ENCODE measurements at places on chromosomes 16 and 17. TPM values are rescaled to one million over a fixed set of nuclear protein-coding genes. Genes with fewer than 3 reads are reported as not detected.

- H3K4me3 ChIP-seq, result no peak overlapping the region
- H3K4me1 ChIP-seq, result no peaks in the 10 kb centered on the region
- H3K27ac ChIP-seq, result no peak overlapping the region
- H3K36me3 ChIP-seq, result no peaks in the 10 kb centered on the region
Measured at GRCh38 chr16:88910284-88911135, 44.0 kb upstream of the PABPN1L start.

The TP53TG3 gene
- not detected for total RNA-seq

- H3K36me3 ChIP-seq, result no peaks in the 10 kb centered on the region
- no peaks in the 10 kb centered on the region for H3K27me3 ChIP-seq
- H3K4me3 ChIP-seq, result no peak overlapping the region
Measured at GRCh38 chr16:49158029-49158642, 123.5 kb downstream of the CBLN1 start.

GRCh38 chr17:65900216-65900615 lies 291.7 kb downstream of the CEP112 start:
- DNase-seq, result no peak
- no peaks in the 10 kb centered on the region for H3K27me3 ChIP-seq
- H3K4me1 ChIP-seq, result no peaks in the 10 kb centered on the region
- H3K27ac ChIP-seq, result no peak overlapping the region

The CORO6 gene
- total RNA-seq, result 12.3 TPM

The KRT24 gene
- total RNA-seq, result not detected

DNA sequence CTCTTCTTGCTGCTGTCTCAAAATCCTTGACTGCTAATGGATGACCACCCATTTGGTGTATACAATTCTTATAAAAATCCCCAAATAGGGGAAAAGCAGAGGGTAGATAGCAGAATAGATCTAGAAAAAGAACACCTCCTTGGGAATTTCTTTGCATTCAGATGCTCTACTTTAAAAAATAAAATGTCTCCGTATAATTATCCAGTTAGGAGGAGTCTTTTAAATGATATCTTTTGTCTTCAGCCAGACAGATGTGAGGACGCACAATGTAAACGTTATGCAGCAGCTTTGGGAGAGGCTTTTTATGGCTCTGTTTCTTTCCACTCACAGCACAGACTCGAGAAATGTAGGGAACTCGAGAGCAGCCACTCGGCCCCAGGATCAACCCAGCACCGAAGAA lies 300.2 kb downstream of the IRF8 start:
- no peak overlapping the region for H3K4me3 ChIP-seq
- H3K36me3 ChIP-seq, result no peaks in the 10 kb centered on the region
- H3K27ac ChIP-seq, result no peak overlapping the region
- H3K4me1 ChIP-seq, result no peaks in the 10 kb centered on the region
- no peak for DNase-seq

DNA sequence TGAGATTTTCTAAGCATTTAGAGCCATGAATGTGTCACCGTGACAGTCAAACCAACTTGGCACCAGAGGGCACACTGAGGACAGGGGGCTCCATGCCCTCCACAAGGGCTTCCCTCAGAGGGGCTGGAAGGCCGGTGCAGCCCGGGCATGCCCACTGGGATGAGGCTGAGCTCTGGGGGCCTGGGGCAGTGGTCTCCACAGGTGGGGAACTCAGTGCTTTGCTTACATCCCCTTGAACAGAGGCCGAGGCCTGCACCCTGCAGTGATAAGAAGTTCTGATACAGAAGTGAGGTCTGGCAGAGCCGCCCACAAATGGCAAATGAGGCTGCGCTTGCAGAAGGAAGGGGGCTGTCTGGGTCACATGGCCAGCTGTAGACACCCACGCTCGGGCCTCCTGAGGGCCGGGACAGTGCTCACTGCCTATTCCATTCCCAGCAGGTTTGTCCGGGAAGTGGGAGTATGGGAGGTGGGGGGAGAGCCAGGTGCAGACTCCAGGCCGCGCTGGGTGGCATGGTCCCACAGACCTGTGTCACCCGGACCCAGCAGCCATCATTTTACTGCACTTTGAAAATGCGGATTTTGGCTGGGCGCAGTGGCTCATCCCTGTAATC lies 116.8 kb upstream of the CREBBP start:
- no peak overlapping the region for H3K27ac ChIP-seq
- DNase-seq, result no peak
- H3K4me3 ChIP-seq, result no peak overlapping the region
- H3K4me1 ChIP-seq, result no peaks in the 10 kb centered on the region
- no peaks in the 10 kb centered on the region for H3K36me3 ChIP-seq
- no peaks in the 10 kb centered on the region for H3K27me3 ChIP-seq

GRCh38 chr16:1871974-1872635 lies at the start of gene MEIOB:
MEIOB (minus strand) TSS chr16:1872164; CDS start chr16:1868175, 3,989 bp downstream.
- H3K4me1 ChIP-seq, result no peaks in the 10 kb centered on the region
- no peak within 1 kb of the TSS for H3K4me3 ChIP-seq
- DNase-seq, result no peak
- H3K36me3 ChIP-seq, result no peaks in the 10 kb centered on the region
- H3K27me3 ChIP-seq, result no peaks in the 10 kb centered on the region

DNA sequence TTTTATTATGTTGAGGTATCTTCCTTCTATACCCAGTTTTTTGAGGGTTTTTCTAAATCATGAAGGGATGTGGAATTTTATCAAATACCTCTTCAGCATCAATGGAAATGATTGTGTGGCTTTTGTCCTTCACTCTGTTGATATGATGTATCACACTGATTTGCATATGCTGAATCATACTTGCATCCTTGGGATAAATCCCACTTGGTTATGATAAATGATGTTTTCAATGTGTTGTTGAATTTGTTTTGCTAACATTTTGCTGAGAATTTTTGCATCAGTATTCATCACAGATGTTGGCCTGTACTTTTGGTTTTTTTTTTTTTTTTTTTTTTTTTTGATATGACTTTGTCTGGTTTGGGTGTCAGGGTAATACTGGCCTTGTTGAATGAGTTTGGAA lies 23.1 kb downstream of the CD300LB start:
- H3K27ac ChIP-seq, result no peak overlapping the region
- H3K36me3 ChIP-seq, result no peaks in the 10 kb centered on the region
- H3K4me1 ChIP-seq, result no peaks in the 10 kb centered on the region

- DNase-seq, result peak; percentile 85
- no peak overlapping the region for H3K4me3 ChIP-seq
- no peaks in the 10 kb centered on the region for H3K4me1 ChIP-seq
- H3K27me3 ChIP-seq, result no peaks in the 10 kb centered on the region
- H3K36me3 ChIP-seq, result peaks cover 10% of the 10 kb centered on the region
- no peak overlapping the region for H3K27ac ChIP-seq
Measured at GRCh38 chr17:46940692-46941404, 17.9 kb downstream of the GOSR2 start.

The PRR15L gene
- not detected for total RNA-seq

- DNase-seq, result no peak
- H3K27me3 ChIP-seq, result no peaks in the 10 kb centered on the region
- H3K27ac ChIP-seq, result no peak overlapping the region
- no peaks in the 10 kb centered on the region for H3K4me1 ChIP-seq
- H3K4me3 ChIP-seq, result no peak overlapping the region
- H3K36me3 ChIP-seq, result no peaks in the 10 kb centered on the region
Measured at GRCh38 chr17:69945698-69946185, 129.3 kb upstream of the KCNJ16 start.

DNA sequence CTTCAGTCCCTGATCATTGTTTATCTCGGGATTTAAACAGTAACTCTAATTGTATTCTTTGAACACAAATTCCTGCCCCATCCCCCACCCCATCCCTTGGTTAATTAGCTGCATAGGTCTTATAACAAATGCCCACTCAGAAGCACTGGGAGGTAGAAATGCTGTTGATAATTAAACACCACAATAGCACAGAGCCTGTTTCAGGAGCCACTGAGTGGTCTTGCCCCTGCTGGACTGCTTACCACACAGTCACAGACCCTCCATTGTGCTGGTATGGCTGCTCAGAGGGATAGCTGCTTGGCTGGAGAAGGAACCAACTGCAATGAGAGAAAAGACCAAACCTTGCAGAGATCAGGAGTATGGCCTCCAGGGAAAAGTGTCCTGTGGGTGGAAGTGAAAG lies 214.1 kb downstream of the ANKFN1 start:
- H3K4me1 ChIP-seq, result no peaks in the 10 kb centered on the region
- no peak overlapping the region for H3K27ac ChIP-seq
- H3K27me3 ChIP-seq, result no peaks in the 10 kb centered on the region
- no peak overlapping the region for H3K4me3 ChIP-seq

- no peak for DNase-seq
- no peaks in the 10 kb centered on the region for H3K27me3 ChIP-seq
- no peak overlapping the region for H3K27ac ChIP-seq
- H3K36me3 ChIP-seq, result no peaks in the 10 kb centered on the region
Measured at GRCh38 chr17:68780596-68780995, 174.6 kb downstream of the ABCA8 start.

DNA sequence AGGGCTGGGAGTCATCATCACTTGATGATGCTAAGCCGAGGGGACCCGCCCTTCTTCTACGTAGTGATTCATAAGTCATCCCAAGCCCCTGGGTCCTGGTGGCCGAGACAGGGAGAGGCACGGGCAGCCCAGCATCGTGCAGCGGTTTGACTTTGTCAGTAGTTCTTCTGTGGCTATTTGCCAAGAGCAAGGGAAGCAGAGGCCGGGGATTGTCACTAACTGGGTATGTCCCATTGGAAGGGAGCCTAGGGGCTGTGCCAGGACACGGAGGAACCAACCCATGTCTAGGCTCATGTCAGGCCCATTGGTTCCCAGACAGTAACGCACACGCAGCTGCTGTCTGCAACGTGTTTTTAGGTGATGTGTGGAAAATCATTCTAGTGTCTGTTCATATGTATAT lies 58.5 kb downstream of the ATP2C2 start:
- no peak overlapping the region for H3K4me3 ChIP-seq
- H3K27ac ChIP-seq, result no peak overlapping the region
- H3K36me3 ChIP-seq, result no peaks in the 10 kb centered on the region

- no peaks in the 10 kb centered on the region for H3K27me3 ChIP-seq
- H3K4me3 ChIP-seq, result no peak overlapping the region
- no peak for DNase-seq
- H3K36me3 ChIP-seq, result no peaks in the 10 kb centered on the region
- no peak overlapping the region for H3K27ac ChIP-seq
- no peaks in the 10 kb centered on the region for H3K4me1 ChIP-seq
Measured at GRCh38 chr17:77242118-77242851, 101.5 kb downstream of the SEC14L1 start.

DNA sequence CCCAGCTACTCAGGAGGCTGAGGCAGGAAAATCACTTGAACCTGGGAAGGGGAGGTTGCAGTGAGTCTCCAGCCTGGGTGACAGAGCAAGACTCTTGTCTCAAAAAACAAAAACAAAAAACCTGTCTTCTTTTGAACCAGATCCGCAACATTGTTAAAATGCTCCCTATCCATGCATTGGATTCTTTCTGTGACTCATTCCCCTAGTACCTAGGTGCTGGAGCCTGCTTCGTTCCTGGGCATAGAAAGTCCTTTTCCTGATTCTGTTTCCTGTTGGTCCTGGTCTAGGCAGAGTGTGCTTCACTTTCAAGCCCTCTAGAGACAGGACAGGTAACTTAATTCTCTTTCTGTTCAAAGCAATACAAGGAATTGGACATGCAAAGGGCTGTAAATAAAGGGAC lies 5.2 kb downstream of the EPN2 start:
- no peaks in the 10 kb centered on the region for H3K36me3 ChIP-seq
- H3K4me1 ChIP-seq, result peaks cover 4% of the 10 kb centered on the region
- H3K4me3 ChIP-seq, result no peak overlapping the region
- no peaks in the 10 kb centered on the region for H3K27me3 ChIP-seq
- no peak for DNase-seq

The ORAI3 gene
- 11.8 TPM for total RNA-seq

- H3K27me3 ChIP-seq, result no peaks in the 10 kb centered on the region
- H3K36me3 ChIP-seq, result no peaks in the 10 kb centered on the region
- H3K4me3 ChIP-seq, result no peak overlapping the region
Measured at GRCh38 chr17:46989637-46990431, 10.8 kb upstream of the RPRML start.

The PRSS27 gene
- 1.3 TPM for total RNA-seq

The PHOSPHO1 gene
- 2.0 TPM for total RNA-seq

DNA sequence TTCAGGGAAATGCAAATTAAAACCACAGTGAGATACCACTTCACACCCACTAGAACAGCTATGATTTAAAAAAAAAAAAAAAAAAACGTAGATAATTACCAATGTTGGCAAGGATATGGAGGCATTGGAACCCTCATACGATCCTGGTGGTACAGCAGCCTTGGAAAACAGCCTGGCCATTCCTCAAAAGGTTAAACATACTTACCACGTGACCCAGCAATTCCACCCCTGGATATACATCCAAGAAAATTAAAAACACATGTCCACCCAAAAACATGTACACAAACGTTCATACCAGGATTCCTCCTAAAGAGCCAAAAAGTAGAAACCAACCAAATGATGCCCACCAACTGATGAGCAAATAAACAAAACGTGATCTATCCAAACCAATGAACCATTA lies 68.1 kb downstream of the GAS7 start:
- no peak overlapping the region for H3K27ac ChIP-seq
- DNase-seq, result no peak
- no peak overlapping the region for H3K4me3 ChIP-seq
- no peaks in the 10 kb centered on the region for H3K27me3 ChIP-seq
- H3K4me1 ChIP-seq, result no peaks in the 10 kb centered on the region

The GDPD1 gene
- total RNA-seq, result 3.8 TPM

- H3K4me3 ChIP-seq, result no peak overlapping the region
- H3K4me1 ChIP-seq, result no peaks in the 10 kb centered on the region
- H3K27ac ChIP-seq, result no peak overlapping the region
- no peaks in the 10 kb centered on the region for H3K36me3 ChIP-seq
- no peak for DNase-seq
- H3K27me3 ChIP-seq, result no peaks in the 10 kb centered on the region
Measured at GRCh38 chr17:39772415-39772814, 34.7 kb downstream of the GRB7 start.

- no peak overlapping the region for H3K27ac ChIP-seq
- DNase-seq, result peak; percentile 75
- H3K4me1 ChIP-seq, result no peaks in the 10 kb centered on the region
Measured at GRCh38 chr17:72501404-72502370, 380.9 kb downstream of the SOX9 start.

DNA sequence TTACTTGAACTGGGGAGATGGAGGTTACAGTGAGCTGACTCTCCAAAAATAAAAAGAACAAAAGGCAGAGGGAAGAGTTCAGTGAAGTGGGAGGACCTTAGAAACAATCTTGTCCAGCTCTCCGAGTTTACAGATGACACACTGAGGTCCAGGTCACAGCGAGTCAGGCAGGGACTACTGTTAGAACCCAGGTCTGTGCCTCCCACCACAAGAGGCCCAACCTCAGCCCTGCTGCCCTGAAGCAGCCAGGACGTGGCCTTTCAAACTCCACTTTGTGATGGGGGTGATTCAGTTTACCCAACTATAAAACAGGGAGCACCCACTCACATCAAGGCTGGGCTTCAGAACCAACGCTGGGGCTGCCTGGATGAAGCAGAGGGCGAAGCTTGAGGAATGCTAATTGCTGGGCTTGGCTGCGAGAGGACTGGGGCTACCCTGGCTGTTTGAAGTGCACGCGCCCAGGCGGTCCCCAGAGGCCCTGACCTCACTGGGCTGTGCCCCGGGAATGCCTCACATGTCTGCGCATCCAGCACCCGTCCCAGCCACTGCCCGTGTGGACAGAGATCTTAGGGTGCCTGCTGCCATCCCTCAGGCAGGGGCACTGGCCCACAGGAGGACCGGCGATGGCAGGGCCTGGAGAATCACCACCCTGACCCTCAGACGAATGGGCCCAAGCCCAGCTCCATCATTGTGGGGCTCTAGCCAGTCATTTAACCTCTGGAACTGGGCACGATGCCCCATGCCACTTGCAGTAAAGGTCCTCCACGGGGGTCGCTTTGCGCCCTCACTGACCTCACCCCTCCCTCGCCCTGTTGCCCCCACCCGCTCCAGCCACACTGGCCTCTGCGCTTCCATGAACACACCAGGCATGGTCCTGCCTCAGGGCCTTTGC lies 11.4 kb downstream of the SLC5A10 start:
- no peak overlapping the region for H3K4me3 ChIP-seq
- no peaks in the 10 kb centered on the region for H3K27me3 ChIP-seq
- no peak overlapping the region for H3K27ac ChIP-seq
- no peaks in the 10 kb centered on the region for H3K4me1 ChIP-seq
- DNase-seq, result peak; percentile 30

Measured in aorta (tissue), 5 donors.